ENCODE measurements at places on chromosomes 5 and 9. TPM values are rescaled to one million over a fixed set of nuclear protein-coding genes. Genes with fewer than 3 reads are reported as not detected.

The CDH9 gene
- polyA plus RNA-seq: not detected

The IFNA16 gene
- not detected for polyA plus RNA-seq

The TNFSF8 gene
- not detected for polyA plus RNA-seq

The NUTM2F gene
- not detected for polyA plus RNA-seq

The ENTR1 gene
- 50.8 TPM for polyA plus RNA-seq

The CNOT6 gene
- polyA plus RNA-seq: 15.6 TPM

The CARTPT gene
- not detected for polyA plus RNA-seq

The GAPT gene
- polyA plus RNA-seq: not detected

The WHRN gene
- polyA plus RNA-seq: 1.5 TPM

The LHFPL2 gene
- 11.4 TPM for polyA plus RNA-seq

The SUSD3 gene
- polyA plus RNA-seq: 0.37 TPM

The IL13 gene
- not detected for polyA plus RNA-seq

The MARVELD2 gene
- polyA plus RNA-seq: 17.6 TPM

The TRIM36 gene
- 2.2 TPM for polyA plus RNA-seq

The SNAPC4 gene
- 3.6 TPM for polyA plus RNA-seq

The CCL28 gene
- polyA plus RNA-seq: 2.2 TPM

The KIF3A gene
- 15.4 TPM for polyA plus RNA-seq

The TXNDC8 gene
- not detected for polyA plus RNA-seq

All from keratinocyte (primary cell).